ENCODE measurements at places on chromosomes 3 and 15. TPM values are rescaled to one million over a fixed set of nuclear protein-coding genes. Genes with fewer than 3 reads are reported as not detected.

LTK gene
- 0.25 TPM for total RNA-seq

CILP gene
- 0.05 TPM for total RNA-seq

ACKR4 gene
- total RNA-seq, result not detected

SCAMP5 gene
- total RNA-seq, result 0.89 TPM

LCTL gene
- not detected for total RNA-seq

ACKR2 gene
- total RNA-seq, result 0.44 TPM

ZCWPW2 gene
- total RNA-seq, result 0.16 TPM

PRSS50 gene
- not detected for total RNA-seq

LRRK1 gene
- 2.4 TPM for total RNA-seq

GRCh38 chr15:22968366-22968765, 11.8 kb downstream of the CYFIP1 start:
- no peak for DNase-seq

DNA sequence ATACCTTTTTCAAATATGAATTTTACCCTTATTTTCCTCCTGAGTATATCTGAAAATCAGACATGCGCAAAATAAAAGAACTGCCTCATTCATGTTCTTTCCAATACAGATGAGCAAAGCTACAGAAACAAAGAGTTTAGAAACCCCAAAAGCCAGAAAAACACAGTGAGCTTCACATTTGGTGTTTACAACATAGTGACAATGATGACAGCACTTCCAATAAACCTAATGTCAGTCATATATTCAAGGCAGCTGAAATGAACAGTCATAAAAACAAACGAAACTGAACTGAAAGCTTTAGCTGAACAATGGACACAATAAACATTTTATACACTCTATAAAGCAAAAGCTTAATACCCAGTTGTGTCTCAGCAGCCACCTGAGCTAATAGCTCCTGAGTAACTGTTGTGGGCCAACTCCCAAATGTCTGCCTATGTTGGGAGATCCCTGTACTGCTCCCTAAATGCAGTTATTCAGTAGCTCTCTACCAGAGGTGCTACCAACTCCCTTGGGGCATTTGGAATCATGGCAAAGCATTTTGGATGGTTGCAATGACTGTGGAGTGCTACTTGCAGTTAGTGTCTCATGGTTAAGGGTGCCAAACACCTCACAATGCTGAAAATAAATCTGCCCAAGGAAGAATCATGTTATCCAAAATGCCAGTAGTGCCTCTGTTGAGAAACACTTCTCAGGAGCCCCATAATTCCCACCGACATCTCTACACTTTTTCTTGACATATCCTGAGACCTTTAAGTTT, 131.5 kb downstream of the TGFBR2 start:
- DNase-seq, result no peak

DNA sequence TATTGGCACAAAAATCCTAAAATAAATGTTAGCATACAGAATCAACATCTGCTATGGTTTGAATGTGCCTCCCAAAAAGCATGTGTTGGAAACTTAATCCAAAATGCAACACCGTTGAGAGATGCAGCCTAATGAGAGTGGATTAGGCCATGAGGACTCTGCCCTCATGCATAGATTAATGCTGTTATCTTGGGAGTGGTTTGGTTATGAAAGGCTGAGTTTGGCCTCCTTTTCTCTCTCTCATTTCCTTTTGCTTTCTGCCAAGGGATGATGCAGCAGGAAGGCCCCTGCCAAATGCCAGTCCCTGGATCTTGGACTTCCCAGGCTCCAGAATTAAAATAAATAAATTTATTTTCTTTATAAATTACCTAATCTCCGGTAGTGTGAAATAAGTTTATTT, 49.4 kb downstream of the SYNM start:
- DNase-seq, result no peak

GRCh38 chr15:60774829-60775463, 296.0 kb upstream of the ICE2 start:
- no peak for DNase-seq

GRCh38 chr3:20080956-20081554, 40.8 kb downstream of the KAT2B start:
- DNase-seq, result no peak

DNA sequence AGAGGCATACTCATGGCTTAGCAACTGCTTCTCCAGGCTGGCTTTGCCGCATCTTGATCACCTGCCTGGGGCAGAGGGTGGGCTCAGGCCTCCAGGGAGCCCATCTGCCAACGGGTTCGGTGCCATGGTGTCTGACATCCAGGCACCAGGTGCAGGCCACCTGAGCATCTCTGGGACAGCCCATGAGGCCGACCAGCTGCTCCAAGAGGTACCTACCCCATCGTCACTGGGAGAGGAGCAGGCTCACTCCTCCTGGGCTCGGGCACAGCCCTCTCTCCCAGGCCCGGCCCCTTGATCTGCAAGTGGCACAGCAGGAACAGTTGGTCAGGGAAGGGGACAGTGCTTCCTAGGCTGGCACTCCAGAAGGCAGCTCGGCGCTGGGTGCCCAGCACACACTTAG, 21.9 kb downstream of the TPRA1 start:
- DNase-seq, result no peak

- no peak for DNase-seq
Observed at GRCh38 chr3:77915336-77915735, 875.4 kb downstream of the ROBO2 start.

- no peak for DNase-seq
Observed at GRCh38 chr3:120683671-120684301, 1.7 kb upstream of the HGD start.

GRCh38 chr3:42061713-42062380, 29.3 kb upstream of the TRAK1 start:
- DNase-seq, result no peak

- no peak for DNase-seq
Observed at GRCh38 chr15:89448825-89449224, 47.6 kb downstream of the RHCG start.

DNA sequence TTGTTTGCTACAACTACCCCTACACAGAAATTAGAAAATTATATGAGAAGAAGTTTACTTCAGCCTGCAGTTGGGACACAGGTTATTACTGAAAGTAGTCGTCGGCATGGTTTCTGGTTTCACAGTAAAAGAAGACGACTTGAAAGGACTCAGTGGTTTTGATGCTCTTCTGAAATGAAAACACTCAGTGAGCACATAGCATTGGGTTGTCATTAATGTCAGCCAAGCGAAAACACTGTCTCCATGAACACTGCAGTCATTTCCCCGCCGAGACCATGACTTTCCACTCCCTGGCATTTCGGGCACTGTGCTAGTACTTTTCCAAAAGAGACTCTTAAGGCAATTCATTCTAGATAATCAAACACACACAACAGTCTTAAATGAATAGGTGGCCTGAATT, 69.2 kb upstream of the ICE2 start:
- peak; percentile 38 for DNase-seq

Data from activated T-helper 2 cell treated with anti-CD3 and anti-CD28 coated beads, Interferon-gamma antibody, Interleukin-2, Interleukin-4, amounts not matched to agents 10 μg/mL and 5 μg/mL and 100 μg/mL, durations not matched to agents 14 hours and 24 hours and 36 hours (primary cell).